Dermis microvascular lymphatic vessel endothelial cell (primary cell): ENCODE measurements at places on chromosomes 7 and 10.

DNA sequence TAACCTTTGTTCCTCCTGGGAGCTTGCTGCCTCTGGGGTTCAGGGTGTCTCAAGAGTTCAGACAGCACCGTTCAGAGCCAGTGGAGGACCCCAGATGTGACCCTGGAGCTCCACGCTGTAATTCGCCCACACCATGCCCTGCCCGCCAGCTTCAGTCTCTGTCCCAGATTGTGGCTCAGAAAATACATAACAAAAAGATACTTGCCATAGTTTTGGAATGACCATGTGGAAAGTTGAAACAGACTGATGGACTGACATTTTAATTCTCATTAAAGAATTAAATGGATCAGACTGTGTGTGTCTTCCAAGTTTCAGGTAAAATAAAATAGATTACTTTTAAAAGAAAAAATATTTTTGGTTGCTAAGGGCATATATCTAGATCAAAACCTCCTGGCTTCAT, 174.7 kb upstream of the TNS3 start:
- no peak for DNase-seq

- peak; percentile 32 for DNase-seq
These were observed 83.7 kb upstream of the GLCCI1 start for GRCh38 chr7:7884855-7885254.

- DNase-seq, result no peak
These were observed 119.0 kb upstream of the FEZF1 start for GRCh38 chr7:122423591-122423990.

DNA sequence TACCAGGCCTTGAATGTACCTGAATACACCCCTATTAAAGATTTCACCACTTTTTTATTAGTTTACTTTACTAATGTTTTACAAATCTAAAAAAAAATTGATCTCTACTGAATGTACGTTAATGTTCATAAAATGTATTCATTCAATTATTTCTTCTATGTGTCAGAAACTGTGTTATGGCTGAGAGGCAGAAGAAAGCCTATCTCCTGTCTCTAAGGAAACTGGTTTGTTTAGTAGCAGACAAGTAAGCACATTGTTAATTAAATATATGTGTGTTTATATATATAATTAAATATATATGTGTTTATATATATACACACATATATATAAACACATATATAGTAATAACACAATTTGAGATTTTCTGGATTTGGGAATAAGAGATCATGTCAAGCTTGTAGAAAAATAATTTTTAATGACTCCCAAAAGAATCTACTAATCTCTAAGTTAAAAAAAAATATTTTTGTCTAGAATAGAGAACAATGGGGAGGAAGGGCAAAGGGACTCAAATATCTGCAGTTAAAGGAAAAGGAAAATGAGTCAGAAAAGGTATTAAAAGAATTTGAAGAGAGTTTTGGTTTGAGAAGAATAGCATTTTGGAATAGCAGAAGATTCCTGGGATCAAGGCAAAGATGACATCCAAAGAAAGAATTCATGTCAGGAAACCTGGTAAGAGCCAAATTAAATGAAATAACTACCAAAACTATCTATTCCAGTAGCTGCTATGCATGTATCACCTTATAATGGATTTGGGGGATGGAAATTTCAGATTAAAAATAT, 92.1 kb downstream of the CH25H start:
- DNase-seq, result peak; percentile 79

DNA sequence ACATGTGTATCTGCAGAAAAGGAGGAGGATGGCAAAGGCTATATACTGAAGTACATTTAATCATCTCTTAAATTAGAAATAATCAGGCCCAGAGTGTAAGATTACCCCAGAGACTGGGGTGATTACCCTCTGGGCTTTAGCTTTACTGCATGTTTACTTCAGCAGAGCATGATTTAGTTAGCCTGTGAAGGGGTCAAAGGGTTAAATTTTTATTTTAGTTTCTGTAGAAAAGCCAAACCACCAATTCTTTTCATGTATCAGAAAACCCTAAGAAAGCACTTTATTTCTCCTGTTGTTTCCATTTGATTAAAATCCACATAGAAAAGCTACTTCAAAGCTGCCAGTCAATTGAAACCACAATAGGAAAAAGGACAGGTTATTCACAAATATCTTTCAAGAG, 101.5 kb upstream of the LSM8 start:
- DNase-seq, result no peak
